IPS-NIHi11 (cell line): ENCODE measurements at places on chromosomes 1 and 21.

DNA sequence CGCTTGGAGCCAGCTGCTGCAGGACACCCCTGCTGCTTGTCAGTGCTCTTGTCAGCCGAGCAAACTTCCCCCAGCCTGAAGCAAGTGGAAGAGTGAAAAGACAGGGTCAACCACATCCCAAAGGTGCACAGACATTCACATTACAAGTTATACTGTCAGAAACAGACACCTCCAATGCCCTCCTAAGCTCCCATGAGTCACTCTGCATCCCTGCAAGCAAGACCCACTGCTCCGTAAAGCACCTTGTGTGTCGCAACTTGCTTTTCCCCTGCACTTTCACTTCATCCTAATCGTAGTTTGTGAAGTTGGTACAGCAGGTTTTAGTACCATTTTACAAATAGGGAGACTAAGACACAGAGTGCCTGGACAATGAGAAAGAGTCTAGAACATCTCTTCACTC lies 51.1 kb downstream of the KCNH1 start:
- no peak for DNase-seq

GRCh38 chr1:165603810-165604209 lies 27.2 kb upstream of the MGST3 start:
- no peak for DNase-seq

DNA sequence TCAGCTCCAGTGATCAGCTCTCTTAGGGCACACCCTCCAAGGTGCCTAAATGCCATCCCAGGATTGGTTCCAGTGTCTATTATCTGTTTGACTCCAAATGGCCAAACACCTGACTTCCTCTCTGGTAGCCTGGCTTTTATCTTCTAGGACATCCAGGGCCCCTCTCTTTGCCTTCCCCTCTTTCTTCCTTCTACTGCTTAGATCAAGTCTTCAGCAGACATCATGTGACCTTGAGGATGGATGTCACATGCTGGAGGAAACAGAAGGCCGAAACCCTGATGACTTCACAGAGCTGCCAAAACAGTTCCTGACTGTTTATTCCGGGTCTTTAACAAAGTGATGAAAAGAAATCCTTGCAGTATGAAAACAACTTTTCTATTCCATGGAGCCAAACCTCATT lies 24.4 kb upstream of the WDR26 start:
- DNase-seq = no peak

- no peak for DNase-seq
Observed at GRCh38 chr1:41622402-41622801, 137.9 kb upstream of the EDN2 start.

GRCh38 chr1:56938646-56939045 lies 27.2 kb downstream of the C8B start:
- DNase-seq = no peak

DNA sequence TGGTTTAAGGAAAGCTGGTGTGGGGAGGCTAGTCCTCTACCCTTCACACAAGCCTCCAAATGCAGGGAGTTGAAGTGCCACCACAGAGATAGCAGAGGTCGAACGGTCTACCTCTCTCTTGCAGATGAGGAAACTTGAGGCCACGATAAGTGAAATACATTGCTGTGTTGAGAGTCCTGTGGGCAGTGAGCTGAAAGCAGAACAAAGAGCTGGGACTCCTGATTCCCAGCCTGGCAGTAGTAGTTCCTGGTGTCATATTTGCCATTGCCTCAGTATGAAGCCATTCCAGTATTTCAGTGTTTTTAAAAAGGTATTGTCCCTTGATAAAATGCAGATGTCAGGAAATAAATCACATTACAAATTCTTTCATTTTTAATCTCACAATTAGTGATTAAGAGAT lies 28.6 kb downstream of the AK4 start:
- DNase-seq = no peak

- DNase-seq = no peak
Observed at GRCh38 chr1:167090314-167090942, at the start of gene GPA33. GPA33 (minus strand) TSS chr1:167090377; CDS start chr1:167090287, 90 bp downstream.

DNA sequence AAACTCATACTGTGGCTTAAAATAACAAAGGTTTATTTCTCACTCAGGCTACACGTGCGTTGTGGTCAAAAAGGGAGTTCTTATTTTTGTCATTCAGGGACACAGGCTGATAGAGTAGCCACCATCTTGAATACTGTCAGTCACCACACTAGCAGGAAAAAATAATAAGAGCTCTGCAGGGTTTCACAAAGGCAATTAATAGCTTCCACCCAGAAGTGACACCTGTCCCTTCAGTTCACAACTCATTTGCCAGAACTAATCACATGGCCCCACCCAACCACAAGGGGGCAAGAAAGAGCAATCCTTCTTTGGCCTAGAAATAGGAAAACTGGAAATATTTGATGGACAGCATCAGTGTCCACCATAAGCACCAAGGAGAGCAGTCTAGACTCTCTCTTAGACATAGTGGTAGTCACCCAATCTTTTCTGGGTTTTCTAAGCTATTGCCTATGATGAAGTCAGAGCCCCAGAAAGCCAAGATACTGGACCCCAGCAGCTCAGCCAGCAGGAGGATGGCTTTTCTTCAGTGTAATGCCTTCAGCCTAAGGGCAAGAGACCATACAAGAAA lies 8.2 kb downstream of the HAPLN2 start:
- no peak for DNase-seq

- DNase-seq = no peak
Observed at GRCh38 chr1:95133687-95134086, 16.5 kb downstream of the TLCD4 start.
